Regular cardiac myocyte (primary cell): ENCODE measurements at places on chromosomes 12 and 14. TPM values are rescaled to one million over a fixed set of nuclear protein-coding genes. Genes with fewer than 3 reads are reported as not detected.

TAS2R50 gene
- 1.5 and 3.1 TPM in 2 replicates for total RNA-seq

TPPP2 gene
- total RNA-seq = not detected in 2 replicates

RASSF8 gene
- 117 and 144 TPM in 2 replicates for total RNA-seq

CACNA2D4 gene
- total RNA-seq = under 0.01 and 0.38 TPM in 2 replicates

TMEM253 gene
- total RNA-seq = not detected in 2 replicates

P2RX7 gene
- under 0.01 and 1.1 TPM in 2 replicates for total RNA-seq

B4GALNT1 gene
- 1.9 and 2.8 TPM in 2 replicates for total RNA-seq

OR4N5 gene
- total RNA-seq = not detected in 2 replicates

JPH4 gene
- not detected in 2 replicates for total RNA-seq

SERPINA10 gene
- total RNA-seq = under 0.01 TPM in 1 of 2 replicates, not detected in the other

FOXN4 gene
- total RNA-seq = not detected in 2 replicates

LMBR1L gene
- 60.6 and 66.2 TPM in 2 replicates for total RNA-seq

SMARCD1 gene
- 19.7 and 32.2 TPM in 2 replicates for total RNA-seq

TBX3 gene
- total RNA-seq = 16.1 and 20.6 TPM in 2 replicates

TTLL5 gene
- 10.1 and 14.8 TPM in 2 replicates for total RNA-seq

DENND5B gene
- total RNA-seq = 9.0 and 17.8 TPM in 2 replicates

CLEC2B gene
- 15.1 and 24.2 TPM in 2 replicates for total RNA-seq

TAS2R9 gene
- total RNA-seq = not detected in 2 replicates

CLEC6A gene
- not detected in 2 replicates for total RNA-seq

SYT1 gene
- total RNA-seq = 2.5 and 5.8 TPM in 2 replicates

ACSS3 gene
- 6.3 and 20.0 TPM in 2 replicates for total RNA-seq

STXBP6 gene
- 7.7 and 16.1 TPM in 2 replicates for total RNA-seq

STAT2 gene
- total RNA-seq = 105 and 295 TPM in 2 replicates

C12orf50 gene
- not detected in 2 replicates for total RNA-seq

KITLG gene
- total RNA-seq = 51.6 and 64.3 TPM in 2 replicates

NRL gene
- total RNA-seq = 0.56 and 0.77 TPM in 2 replicates

NKX2-1 gene
- total RNA-seq = not detected in 2 replicates

POTEM gene
- total RNA-seq = not detected in 2 replicates

TAS2R7 gene
- under 0.01 TPM in 1 of 2 replicates, not detected in the other for total RNA-seq

STAT6 gene
- total RNA-seq = 56.0 and 58.1 TPM in 2 replicates

KRT82 gene
- total RNA-seq = not detected in 2 replicates

HOXC12 gene
- total RNA-seq = not detected in 2 replicates

VDR gene
- total RNA-seq = 3.8 and 6.2 TPM in 2 replicates

GTF2H3 gene
- 60.0 and 60.9 TPM in 2 replicates for total RNA-seq

ZNF410 gene
- 78.8 and 102 TPM in 2 replicates for total RNA-seq

SLCO1B1 gene
- total RNA-seq = not detected in 2 replicates

GPR68 gene
- 0.96 and 2.3 TPM in 2 replicates for total RNA-seq
